ENCODE measurements at places on chromosomes 6 and 20.

DNA sequence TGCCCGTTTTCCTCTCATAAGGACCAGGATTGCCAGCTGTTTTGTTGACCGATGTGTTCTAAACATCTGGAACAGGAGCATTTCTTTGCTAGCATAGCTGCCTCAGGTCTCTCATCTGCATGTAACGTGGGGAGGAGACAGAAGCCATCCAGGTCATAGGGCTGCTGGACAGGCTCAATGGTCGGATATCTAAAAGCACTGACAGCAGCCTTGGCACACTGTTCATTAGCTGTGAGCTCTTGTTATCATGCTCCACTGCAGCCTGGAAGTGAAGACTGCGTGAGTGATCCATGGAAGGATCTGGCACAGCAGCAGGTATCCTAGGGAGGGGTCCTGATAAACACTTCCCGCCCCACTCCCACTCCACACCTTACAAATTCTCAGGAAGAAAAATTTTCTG, 175.3 kb downstream of the LRFN2 start:
- DNase-seq, result no peak

GRCh38 chr6:141463237-141463977, 669.3 kb upstream of the GJE1 start:
- DNase-seq, result no peak

GRCh38 chr6:35480176-35480575, 12.0 kb downstream of the RPL10A start:
- no peak for DNase-seq

DNA sequence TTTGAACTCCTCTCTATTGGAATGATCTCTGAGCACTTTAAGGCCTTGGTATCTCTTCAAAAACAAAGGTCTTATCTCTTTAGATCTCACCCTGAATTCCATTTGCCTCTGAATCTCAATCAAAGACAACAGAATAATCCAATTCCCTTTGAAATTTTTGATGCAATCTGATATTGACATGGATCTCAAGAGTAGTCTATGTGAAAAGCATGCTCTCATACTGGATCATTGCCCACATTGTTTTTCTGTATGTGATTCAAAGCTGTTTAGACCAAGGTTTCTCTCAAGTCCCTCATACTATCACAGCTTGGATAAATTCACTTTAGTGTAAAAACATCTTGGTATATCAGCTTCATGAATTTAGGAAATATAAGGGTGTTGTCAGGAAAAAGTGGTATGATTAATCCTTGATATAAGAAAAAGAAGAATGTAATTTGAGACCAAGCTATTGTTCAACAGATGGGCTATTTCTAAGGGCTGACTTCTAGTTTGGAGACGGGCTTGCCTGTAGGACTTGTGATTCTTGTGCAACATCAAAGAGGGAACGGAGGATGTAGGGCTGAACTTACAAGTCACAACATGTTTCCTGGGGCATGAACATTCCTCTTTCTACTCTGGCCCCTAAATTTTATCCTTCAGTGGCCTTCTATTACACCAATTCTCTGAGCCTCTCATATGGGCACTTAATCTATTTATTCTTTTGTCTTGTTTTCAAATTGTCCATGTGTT, 77.9 kb upstream of the CITED2 start:
- no peak for DNase-seq

DNA sequence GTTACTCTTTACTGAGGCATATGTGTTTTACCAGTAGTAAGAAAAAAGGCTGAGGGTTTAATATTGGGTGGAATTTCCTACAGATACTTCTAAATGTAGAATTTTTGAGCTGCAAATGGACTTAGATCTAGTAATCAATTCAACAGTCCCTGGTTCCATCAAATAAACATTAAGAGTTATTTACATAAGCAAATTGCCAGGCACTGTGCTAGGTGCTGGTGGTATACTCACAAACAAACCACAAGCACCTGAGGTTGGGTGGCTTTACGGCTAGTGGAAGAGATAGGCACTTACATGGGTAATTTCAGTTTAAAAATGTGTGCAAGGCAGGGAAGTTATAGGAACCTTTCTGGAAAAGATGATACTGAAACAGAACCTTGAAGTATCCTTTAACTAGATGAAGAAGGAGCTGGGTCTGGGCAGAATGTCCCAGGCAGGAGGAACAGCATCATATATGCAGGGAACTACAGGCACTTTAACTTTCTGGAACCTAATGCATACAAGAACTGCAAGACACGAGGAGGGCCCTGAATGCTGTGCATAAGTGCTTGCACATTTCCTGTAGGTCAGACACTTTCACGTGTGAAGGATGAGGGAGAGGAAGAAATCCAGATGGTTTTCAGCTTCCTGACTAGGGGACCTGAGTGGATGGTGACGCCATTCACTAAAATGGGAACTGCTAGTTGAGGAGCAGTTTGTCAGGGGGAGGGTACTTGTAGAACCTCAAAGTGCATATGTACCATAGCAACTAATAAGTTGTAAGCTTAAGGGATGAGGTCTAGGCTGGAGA, 4.5 kb downstream of the CCN6 start:
- no peak for DNase-seq

GRCh38 chr20:49054056-49054643, 8.0 kb downstream of the CSE1L start:
- DNase-seq, result no peak
